ENCODE measurements at places on chromosomes 4 and X.

- DNase-seq = no peak
Observed at GRCh38 chrX:40446921-40447320, 133.8 kb upstream of the ATP6AP2 start.

GRCh38 chrX:126170720-126171119 is 4.6 kb upstream of the DCAF12L2 start:
- no peak for DNase-seq

DNA sequence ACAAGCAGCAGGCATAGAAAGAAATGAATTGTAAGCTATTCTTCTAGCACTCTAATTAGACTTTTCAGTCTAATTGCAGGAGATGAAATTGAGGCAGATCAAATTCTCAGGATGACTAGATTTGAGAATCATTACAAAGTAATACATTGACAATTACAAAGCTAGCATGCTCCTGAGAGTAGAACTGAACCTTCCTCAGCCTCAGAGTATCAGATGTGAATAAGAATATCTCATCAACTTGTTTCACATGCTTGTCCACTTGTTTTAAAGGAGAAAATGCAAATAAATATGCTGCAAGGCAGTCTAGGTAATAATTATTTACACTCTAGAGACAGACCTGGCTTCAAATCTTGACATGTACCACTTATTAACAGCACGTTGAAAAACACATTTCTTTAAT is 491.0 kb upstream of the MAGEB2 start:
- DNase-seq = no peak

DNA sequence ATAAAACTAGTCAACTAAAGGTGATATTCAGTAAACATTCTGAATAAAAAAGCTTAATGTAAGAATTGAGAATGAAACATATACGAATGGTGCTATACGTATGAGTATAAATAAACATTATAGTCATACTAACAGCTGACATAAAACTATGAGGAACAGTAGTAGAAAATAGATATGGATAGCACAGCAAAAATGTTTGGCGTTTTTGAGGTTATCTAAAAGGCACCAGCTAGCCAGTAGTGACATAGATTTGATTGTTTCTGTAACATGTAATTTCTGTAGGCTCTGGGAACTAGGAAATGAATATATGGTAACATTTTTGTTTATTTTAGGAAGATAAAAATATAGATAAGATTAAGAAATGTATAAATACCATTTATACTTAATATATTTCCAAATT is 69.3 kb downstream of the SNX25 start:
- DNase-seq = no peak

GRCh38 chr4:26152056-26152455 is 168.8 kb upstream of the RBPJ start:
- DNase-seq = no peak

DNA sequence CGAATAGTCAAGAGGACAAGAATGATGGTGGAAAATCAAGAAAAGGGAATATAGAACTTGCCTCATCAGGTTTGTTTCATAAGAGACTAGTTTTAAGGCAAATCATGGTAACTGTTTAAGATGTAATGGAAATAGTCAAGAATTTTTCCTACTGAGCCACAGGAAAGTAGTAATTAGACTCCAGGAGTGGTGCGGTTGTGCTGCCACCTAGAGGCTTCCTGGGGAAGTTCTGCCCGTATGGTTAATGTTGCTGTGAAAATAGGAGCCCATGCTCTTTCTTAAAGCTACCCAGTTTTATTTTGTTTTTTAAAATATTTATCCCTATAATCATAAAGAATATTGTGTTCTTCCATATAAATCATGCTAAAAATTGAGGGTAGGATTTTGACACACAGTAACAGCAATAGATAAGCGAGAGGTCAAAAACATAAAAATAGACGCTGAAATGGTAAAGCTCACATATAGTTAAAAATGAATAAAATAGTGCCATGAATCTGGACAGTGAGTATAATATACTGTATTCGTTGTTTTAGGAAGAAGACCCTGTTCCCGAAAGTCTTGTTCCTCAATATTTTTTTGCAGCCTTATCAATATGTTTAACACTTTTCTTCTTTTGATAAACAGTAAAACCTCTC is 87.0 kb downstream of the PHOX2B start:
- DNase-seq = peak; percentile 57

DNA sequence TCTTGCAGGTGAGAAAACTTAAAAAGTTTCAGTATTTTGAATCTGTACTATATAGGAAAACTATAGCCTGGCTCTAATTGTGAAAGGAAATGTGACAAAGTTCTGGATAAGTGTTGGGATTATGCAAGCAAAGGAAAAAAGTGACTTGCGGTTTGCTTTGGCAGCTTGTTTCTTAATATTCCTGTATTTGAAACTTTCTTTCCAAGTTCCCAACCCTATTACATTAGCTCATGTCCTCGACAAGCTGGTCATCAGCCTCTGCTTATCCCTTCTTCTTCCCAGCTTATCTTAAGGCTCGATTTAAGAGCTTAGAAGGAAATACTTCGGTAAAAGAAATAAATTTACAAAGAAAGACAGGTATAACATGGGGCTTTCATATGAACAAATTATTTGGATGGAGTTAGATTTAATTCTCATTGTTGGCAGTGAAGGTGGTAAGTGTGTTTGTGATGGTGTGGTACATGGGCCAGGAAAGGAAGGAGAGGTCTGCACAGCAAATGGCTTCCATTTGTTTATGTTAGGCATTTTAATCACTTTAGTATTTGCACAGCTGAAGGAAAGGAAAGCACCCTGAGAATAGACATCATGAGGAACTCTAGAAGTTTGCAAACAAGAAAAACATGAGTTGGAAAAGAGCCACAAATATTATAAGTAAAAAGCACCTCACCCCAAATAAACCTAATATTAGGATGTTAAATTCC is 5.1 kb upstream of the MYOZ2 start:
- no peak for DNase-seq

- DNase-seq = peak; percentile 82
Observed at GRCh38 chrX:71282514-71283402, 677 bp upstream of the NONO start.

- DNase-seq = no peak
Observed at GRCh38 chr4:19579608-19580007, 672.1 kb upstream of the SLIT2 start.

GRCh38 chr4:1834047-1834775 is 21.7 kb downstream of the LETM1 start:
- DNase-seq = no peak

All from activated CD4-positive, alpha-beta memory T cell treated with anti-CD3 and anti-CD28 coated beads for 36 hours (primary cell).